ENCODE measurements at places on chromosomes 12 and 14.

DNA sequence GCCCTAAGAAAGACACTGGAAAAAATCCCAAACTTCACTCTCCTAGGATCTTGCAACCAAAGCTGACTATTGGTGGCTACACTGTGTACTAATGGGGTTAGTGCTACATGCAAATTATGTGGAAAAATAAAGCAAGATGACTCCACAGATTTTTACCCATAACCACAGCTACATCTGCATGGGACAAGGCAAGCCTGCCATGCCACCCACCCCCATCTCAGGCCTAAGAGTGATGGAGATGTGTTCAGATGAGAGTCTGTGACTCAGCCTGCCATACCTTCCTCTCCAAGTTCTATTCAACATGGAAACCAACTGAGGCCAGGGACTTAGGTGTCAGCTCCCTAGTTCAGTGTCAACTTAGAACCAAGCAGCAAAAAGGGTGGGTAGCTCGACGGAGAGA, 206.2 kb downstream of the PELI2 start:
- no peak for DNase-seq

- no peak for DNase-seq
These were observed 132.4 kb upstream of the NEDD1 start for GRCh38 chr12:96774496-96775256.

DNA sequence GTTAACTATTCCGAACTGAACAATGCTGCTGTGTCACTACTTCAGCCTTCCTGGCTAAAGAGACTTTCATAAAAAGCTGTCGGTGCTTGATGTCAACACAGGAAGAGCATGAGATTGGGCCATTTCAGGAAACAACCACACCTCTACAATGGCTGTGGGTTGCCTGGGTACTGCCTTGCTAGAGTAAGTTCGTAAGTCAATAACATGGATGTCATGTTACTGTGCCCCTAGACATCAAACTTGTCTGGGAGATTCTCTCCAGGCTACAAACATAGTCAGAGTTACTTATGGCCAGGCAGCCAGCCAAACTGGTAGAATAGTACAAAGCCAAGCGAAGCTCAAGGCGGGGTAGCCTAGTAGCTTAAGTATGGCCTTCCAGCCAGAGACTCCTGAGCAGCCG, 23.1 kb downstream of the MAX start:
- DNase-seq, result no peak

DNA sequence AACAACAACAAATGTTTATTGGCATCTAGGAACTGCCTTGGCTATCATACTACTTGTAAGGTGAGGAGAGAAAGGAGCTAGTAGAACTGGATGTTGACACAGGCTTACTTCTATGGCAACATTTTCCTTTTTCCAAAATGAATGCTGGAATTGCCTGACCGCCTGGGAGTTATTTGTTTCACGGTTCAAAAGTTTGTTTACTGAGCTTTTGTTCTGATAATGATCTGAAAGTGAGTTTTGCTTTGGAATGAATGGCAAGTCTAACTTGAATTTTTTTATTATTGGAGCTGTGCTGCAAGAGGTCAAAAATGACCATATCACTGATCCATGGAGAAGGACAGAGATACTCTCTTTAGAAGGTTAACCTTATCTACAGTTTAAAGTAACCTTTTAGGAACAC, 183.5 kb upstream of the CAND1 start:
- no peak for DNase-seq

DNA sequence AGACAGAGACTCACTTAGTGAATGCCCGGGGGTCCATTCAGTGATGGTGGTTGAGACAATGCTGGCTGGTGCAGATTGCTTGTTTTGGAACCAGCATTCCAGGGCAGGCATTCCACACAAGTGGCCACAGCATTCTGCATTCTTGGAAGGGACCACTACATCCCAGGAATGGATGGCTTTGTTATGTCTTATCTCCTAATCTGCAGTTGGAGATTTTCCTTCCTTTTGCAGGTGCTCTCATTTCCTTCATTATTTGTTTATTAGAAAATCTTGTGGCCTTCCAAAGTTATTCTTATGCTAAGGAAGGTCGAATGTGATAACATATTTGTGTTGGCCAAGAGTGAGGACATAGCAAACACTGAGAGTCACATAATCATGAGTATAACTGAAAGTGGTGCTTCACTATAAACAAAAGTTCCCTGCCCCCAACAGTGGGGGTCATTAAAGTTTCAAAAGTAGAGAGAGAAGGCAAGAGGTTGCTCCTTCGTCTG, 66.0 kb downstream of the BMP4 start:
- DNase-seq, result no peak

GRCh38 chr12:93743999-93744689, 67.0 kb downstream of the CRADD start:
- DNase-seq, result no peak

DNA sequence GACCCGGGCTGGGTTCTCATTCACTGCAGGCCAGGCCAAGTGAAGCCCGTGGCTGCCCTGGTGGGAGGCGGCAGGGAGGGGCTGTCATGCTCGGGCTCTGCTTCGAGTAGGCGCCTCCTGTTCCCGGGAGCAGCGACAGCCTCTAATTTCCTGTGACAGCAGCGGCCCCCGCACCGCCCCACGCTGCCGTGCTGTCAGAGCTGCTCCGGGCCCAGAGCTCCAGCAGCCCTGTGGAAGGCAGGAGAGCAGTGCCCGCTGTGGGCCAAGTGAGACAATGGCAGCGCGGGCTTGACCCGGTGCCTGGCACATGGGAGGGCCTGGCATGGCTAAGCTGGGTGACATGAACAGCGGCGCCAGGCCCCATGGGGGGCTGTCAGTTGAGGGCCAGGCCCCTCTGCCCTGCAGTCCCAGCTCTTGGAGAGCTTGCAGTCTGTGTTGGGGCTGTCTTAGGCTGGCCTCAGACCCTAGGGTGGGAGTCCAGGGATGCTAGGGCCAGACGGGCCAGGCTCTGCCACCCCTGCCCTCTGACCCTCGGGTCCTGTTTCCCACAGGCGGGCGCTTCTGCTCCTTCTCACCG, 5.1 kb downstream of the TRMT61A start:
- no peak for DNase-seq

DNA sequence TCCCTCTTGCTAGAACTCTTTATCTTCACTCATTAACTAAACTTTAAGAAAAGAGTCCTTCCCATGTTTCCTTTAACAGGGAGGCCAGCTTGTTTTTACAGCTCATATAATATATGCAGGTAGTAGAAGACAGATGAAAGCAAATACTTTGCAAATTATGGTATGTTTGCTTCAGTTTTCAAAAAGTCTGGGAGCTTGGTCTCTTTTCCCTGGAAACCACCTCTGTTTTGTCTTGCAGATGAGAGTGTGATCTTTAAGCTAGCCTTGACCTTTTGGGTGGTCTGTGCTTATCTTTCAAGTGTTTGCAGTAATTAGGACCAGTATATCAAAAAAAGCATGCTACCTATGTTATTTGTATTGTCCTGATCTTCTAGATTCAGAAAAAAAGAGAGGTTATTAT, 62.7 kb downstream of the ERC1 start:
- DNase-seq, result no peak

DNA sequence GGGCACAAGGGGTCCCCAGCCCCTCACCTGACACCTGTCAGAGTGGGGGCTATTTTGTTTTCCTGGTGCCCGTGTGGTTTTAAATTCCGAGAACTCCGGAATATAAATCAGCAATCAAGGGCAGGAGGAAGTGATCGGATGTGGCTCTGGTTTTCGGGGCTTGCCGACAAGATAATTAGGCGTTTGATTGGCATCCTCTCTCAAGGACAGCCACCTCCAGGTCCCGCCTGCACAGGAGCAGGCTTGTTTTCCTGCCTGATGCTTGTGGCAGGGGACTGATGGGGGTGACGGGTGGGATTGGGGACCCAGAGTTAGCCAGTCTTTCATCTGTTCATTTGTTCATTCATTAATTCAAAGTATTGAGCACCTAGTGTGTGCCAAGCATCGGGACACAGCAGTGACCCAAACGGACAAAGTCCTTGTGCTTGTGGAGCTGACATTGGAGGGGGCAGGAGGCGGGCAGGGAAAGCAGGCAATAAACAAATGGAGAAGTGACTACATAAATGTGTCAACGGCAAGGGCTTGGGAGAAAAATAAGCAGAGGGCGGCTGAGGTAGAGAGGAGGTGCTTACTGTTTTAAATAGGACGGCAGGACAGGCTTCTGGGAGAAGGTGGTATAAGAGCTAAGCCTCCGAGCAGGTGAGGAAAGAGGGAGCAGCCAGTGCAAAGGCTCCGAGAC, 166.5 kb downstream of the PHETA1 start:
- DNase-seq, result no peak

GRCh38 chr12:24562771-24563431, 386.0 kb downstream of the BCAT1 start:
- no peak for DNase-seq

DNA sequence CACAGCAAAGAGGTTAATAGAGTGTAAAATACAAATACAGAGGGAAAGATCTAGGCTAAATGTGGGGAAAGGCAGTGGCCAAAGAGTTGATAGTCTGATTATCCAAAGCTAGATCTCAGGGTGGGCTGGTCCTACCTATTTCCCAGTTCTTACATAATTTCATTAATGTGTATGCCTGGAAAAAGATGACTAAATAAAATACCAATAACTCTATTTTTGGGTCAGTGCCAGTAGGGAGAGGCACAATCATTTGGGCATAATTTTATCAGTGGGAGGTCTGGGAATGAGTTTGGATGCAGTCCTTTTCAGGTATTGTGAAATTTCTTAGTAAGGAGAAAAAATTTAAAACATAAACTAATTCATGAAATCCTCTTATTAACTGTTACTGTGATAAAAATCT, 30.6 kb upstream of the CLEC14A start:
- DNase-seq, result no peak

DNA sequence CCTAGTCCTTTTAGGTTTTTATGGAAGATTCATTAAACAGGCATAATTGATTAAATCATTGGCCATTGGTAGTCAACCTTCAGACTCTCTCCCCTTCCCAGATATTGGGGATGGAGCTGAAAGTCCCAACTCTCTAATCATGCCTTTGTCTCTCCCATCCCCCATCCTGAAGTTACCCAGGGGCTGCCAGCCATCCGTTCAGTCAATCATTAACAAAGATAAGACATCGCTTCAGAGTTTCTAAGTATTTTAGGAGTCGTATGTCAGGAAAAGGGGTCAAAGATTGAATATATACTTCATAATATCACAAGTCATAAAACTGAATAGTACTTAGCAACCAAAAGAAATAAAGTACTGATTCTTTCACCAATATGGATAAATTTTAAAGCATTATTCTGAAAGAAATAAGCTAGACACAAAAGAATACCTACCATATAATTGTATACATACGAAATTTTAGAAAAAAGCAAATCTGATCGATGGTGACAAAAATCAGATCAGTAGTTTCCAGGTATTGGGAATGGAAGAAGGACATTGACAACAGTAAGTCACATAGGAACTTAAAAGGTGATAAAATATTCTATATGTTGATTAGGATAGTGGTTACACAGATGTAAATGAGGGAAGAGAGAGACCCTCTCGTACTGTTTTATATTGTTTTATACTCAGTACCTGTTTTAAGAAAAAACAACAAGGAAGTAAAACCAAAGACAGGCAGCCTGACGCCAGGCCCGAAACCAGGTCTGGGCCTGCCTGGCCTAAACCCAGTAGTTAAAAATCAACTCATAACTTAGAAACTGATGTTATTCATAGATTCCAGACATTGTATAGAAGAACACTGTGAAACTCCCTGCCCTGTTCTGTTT, 414.4 kb downstream of the DAD1 start:
- no peak for DNase-seq

DNA sequence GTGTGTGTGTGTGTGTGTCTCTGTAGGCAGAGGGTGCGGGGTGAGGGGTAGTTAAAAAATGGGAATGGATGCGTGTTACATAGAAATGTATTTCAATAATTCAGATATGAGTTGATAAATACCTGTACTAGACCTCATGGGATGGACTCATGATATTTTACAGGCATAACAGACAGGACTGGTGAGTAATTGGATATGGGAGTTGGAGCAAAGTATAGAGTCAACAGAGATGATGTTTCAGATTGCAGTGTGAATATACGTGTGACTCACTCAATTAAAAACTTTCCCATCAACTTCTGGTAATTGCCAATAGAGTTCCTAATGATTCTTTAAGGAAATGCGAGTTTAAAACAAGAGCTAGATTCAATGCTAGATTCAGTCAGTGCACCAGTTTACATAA, 711.9 kb downstream of the C12orf50 start:
- DNase-seq, result no peak

- peak; percentile 56 for DNase-seq
These were observed 7.7 kb downstream of the ENDOU start for GRCh38 chr12:47717443-47718193.

- no peak for DNase-seq
These were observed 20.3 kb downstream of the MTA1 start for GRCh38 chr14:105439710-105440553.

DNA sequence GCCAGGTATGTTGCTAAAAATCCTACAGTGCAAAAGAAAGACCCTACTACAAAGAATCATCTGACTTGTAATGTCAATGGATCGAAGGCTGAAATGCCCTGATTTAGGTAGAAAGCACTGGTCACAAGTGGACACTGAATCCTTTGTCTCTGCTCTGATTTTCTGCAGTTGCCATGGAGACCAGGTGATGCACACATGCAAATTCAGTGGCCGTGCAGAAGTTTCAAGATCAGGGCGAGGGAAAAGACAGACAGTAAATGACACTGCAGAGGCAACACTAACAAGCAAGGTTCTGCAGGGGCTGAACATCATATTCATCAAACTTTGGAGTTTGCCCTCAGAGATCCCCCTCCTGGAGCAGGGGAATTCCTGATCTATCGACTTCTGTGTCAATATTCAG, 370.3 kb upstream of the TMEM132C start:
- DNase-seq, result no peak

DNA sequence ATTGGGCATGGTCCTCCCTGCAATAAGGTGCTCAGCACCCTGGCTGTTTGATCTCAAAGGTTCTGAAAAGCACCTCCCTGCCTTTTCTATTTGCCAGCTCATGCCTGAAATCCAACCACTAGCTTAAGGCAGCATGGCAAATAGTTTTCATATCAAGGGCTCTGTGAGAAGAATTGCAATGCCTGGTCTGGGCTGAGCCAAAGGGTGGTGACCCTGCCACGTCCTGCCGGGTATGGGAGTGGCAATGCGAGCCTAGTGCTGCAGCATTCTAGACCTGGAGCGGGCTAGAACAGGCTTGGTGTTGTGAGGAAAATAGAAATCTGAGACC, 2.3 kb upstream of the SCNN1A start:
- DNase-seq, result no peak

DNA sequence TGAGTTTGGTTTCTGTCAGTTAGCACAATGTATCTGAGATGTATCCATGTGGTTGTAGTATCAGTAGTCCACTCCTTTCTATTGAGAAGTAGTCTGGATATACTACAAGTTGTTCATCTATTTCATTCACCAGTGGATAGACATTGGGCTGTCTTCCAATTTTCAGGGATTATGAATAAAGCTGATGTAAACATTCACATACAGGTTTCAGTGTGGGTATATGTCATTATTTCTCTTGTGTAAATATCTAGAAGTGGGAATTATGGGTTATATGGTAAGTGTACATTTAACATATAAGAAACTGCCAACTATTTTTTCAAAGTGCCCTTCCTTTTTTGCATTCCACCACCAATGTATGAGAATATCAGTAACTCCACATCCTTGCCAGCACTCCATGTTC, 35.9 kb downstream of the PHLDA1 start:
- DNase-seq, result no peak

- DNase-seq, result no peak
These were observed 18.1 kb downstream of the MANSC1 start for GRCh38 chr12:12331896-12332295.

GRCh38 chr14:69263364-69263763, 3.4 kb downstream of the GALNT16 start:
- DNase-seq, result no peak

GRCh38 chr14:97380539-97380941, 583.4 kb downstream of the VRK1 start:
- DNase-seq, result no peak

- DNase-seq, result no peak
These were observed 181.5 kb upstream of the SYT1 start for GRCh38 chr12:78683031-78683430.

GRCh38 chr12:97960741-97961608, 498.4 kb downstream of the RMST start:
- DNase-seq, result no peak
